ENCODE measurements at places on chromosomes 13 and 19.

GRCh38 chr19:5624741-5625278, 1.9 kb downstream of the SAFB start:
- no peak for DNase-seq

- no peak for DNase-seq
Observed at GRCh38 chr13:39023316-39023715, 14.6 kb downstream of the PROSER1 start.

GRCh38 chr13:34172048-34172447, 354.1 kb downstream of the RFC3 start:
- no peak for DNase-seq

GRCh38 chr13:59790626-59791025, 373.1 kb downstream of the DIAPH3 start:
- no peak for DNase-seq

GRCh38 chr13:92833071-92833470, 393.5 kb upstream of the GPC6 start:
- no peak for DNase-seq

- DNase-seq, result no peak
Observed at GRCh38 chr13:40271931-40272775, 394.3 kb downstream of the FOXO1 start.

GRCh38 chr13:98141091-98141490, 1.8 kb upstream of the FARP1 start:
- no peak for DNase-seq

- DNase-seq, result no peak
Observed at GRCh38 chr19:18586306-18586705, 2.3 kb upstream of the REX1BD start.

- no peak for DNase-seq
Observed at GRCh38 chr13:23845105-23845725, 44.0 kb downstream of the MIPEP start.

All from GM20000 (cell line).